Ovary (tissue), 10 donors: ENCODE measurements at places on chromosomes 3 and 15. TPM values are rescaled to one million over a fixed set of nuclear protein-coding genes. Genes with fewer than 3 reads are reported as not detected.

GRCh38 chr15:74431645-74432044 is 2.1 kb downstream of the SEMA7A start:
- DNase-seq: no peak

DNA sequence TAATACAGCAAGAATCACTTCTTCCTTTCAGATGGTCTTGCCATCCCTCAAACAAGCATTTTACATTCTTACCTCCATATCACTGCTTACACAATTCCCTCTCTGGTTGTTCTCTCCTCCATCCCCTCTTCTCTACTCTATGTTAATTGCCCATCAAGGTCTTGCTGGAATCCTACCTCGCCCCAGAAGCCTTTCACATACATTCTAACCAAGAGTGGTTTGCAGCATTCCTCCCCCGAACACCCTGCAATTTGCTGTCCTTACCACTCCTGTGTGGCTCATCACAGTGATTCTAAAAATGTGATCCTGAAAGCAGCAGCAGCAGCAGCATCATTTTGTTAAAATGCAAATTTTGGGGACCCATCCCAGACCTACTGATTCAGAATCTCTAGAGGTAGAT is 30.6 kb downstream of the TNIK start:
- DNase-seq: no peak

DNA sequence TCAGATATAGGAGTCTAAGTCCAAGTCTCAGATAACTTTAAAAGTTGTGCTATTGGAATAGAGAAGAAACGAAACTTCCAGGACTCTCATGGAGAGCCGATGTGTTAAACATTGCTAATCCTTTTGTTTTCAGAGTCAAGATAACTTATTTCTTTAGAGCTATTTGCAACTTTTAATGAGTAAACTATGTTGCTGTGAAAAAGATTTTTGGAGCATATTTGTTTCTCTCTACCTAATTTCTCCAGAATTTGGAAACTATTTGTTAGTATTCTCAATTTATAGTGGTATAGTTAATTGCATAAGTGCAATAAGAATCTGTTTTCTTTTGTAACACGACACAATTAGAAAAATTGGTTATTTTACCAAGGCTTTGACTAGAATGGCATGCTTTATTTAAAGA is 588.9 kb downstream of the NTRK3 start:
- no peak for DNase-seq

DNA sequence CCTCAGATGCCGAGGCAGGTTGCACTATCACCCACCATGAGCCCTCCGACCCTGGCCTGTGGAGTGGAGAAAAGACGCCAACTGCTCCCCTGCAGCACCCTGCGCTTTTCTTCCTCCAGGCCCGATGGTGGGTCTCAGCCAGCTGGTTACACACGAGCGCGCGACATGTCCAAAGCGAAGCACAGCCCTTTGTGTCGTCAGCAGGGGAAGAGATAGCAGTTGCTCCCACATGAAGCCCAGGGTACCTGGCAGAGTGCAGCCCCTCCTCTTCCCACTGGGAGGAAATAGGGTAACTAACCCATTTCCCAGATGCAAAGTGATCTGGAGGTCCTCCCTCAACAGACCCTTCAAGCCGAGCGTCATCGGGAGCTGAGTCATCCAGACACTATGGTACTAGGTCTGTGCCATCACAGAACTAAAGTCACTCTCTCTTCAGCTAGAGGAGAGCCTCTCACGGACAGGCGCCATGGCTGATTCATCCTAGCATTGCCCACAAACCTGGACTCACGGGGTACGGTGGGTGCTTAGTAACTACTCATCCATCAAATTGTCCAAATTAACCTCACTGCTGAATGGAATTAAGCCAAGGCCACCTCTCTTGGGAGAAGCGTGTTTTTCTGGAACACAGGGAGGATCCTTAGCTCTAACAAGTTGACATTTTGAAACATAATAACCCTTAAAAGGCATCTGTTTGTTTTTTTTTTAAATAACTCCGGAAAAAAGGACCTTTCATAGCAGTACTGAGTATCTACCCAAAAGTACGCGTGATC is 45.2 kb upstream of the BDH1 start:
- no peak for DNase-seq

- no peak for DNase-seq
These were observed 5.8 kb downstream of the FMN1 start for GRCh38 chr15:33188641-33189257.

GRCh38 chr15:63572749-63573464 is 24.3 kb upstream of the FBXL22 start:
- no peak for DNase-seq

- DNase-seq: peak; percentile 63
These were observed 19.8 kb downstream of the IL1RAP start for GRCh38 chr3:190533511-190534281.

GRCh38 chr3:190562866-190563510 is 49.1 kb downstream of the IL1RAP start:
- no peak for DNase-seq

DNA sequence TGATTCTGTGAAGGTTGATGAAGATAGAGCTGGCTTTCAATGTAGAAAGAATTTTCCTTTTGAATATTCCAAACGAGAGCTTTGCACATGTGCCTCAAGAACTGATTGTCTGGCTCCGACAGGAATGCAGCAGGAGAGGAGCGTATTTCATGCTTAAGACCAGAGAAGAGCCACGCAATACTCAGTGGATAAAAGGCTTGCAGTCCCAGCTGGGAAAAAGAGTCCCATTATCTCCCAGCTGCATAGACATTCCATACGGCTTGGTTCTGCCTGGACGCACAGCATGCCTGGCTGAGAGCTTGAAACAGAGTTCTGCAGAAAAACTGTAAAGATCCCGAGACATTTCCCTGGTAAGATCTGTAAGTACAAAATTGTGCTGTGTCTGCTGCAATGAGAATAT is at the start of gene CNTN6:
CNTN6 (plus strand) TSS at position 254 of the 400 bp plus-strand sequence. CDS start 54,985 bp downstream, outside the sequence.
- no peak for DNase-seq

DNA sequence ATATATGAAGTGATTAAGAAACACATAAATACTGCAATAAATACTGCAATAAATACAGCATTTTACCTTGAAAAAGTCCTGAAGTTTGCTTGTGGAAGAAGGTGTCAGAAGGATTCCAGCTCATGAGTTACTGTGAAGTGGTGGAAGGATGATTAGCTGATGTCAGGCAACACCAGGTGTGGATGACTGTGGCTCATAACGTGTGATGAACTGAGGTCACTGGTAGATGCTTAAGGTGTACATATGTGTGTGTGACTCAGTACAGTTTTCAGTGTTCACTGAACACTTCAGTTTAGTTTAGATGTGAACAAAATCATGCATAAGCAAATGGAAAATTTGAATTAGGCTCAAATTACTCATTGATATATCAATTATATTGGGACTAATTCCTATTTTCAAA is 1045.0 kb downstream of the NTRK3 start:
- no peak for DNase-seq

GRCh38 chr15:66673410-66674322 is 28.4 kb upstream of the SMAD6 start:
- DNase-seq: no peak

DNA sequence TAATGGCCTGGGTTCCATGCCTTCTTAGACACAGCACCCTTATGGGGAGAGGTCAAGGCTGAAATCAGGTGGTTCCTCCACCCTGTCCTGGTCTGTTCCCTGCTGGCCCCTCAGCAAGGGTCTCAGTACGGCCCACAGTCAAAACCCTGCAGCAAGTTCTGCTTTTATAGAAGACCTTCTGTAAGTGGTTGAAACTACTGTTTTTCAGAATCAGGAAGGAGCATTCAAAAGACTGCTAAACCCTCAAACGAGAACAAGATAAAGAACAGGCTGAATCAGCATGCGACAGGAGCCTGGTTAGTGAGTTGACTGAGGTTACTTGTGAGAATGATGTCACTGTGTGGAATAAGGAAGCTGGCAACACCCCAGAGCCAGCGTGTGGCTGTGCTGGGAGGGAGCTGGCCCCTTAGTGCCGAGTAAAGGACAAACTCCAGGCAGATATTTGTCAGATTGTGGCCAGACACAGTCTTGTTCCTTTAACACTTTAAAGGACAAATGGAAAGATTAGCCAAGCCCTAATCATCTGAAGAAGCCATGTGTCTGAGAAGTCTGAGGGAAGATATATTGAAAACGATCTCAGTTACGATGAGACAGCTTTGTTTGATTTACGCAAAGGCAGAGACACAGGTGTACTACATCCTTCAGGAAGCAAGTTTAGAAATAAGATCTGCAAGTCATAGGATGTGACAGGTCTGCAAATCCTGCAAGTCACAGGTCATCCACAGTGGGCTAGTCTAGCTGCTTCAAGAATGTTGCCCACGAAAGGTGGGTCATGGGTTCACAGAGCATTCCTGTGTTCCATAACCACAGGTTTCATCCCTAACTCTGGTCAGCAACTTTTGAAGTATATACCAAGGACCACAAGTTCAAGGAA is 54.0 kb downstream of the B3GNT5 start:
- DNase-seq: no peak

GRCh38 chr15:67917636-67918035 is 77.8 kb upstream of the RNU6-1 start:
- no peak for DNase-seq

DNA sequence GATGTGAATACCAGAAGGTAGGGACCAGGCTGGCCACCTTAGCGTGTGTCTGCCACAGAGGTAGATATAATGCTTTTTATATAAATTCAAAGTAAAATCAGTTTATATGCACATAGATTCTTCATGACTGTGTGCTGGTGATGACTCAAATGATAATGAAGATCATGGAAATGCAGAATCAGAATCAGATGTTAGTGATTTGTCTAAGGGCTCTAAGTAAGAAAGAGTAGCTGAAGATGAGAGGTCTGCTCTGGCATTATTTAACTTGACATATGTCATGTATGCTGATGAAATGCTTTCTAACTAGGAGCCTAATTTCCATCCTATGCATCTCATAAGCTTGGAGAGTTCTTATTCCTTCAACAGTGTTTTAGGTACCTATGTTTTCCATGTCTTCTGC is 50.3 kb upstream of the DPH6 start:
- no peak for DNase-seq

DNA sequence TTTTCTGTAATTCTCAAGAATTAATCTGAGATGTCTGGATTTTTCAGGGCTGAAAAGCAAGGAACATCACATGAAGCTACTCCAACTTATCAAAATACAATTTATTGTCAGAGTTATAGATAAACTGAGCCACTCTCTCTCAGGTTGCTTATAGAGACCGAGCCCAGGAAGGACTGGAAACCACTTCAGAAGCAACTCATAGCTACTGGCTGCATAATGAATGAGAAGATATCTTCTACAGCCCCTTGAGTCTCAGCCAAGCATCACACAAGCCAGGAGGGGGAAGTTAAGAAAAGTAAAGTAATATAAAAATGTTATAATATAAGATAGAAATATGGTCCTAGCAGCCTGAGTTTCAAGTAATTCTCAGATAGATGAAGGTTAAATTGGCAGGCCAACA is 186.0 kb downstream of the TNIK start:
- no peak for DNase-seq

- DNase-seq: no peak
These were observed 6.0 kb upstream of the TMEM87A start for GRCh38 chr15:42279234-42279723.

GRCh38 chr3:72601060-72601459 is 247.2 kb downstream of the SHQ1 start:
- no peak for DNase-seq

GRCh38 chr15:36738817-36739216 is 159.4 kb downstream of the CDIN1 start:
- DNase-seq: no peak

DNA sequence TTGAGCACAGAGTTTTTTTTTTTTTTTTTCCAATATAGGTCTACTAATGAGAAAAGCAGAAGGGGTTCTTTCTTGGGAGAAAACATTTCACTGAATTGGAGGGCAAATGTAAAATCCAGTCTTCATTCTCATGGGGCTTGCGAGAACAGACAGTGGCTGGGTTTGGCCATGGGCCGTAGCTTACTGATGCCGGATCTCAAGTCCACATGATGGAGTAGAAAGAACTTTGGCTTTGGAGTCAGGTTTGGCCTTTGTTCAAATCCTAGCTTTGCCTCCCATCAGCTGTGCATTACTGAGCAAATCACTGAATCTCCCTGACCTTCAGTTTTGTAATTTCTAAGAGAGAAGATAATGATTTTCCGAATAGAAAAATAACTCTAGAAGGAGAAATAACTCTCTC is 59.7 kb downstream of the LMCD1 start:
- DNase-seq: peak; percentile 59

- no peak for DNase-seq
These were observed 7.3 kb upstream of the FURIN start for GRCh38 chr15:90860942-90861675.

Gene CACNA1D
- polyA plus RNA-seq: 2.2 TPM

Gene NCK1
- 27.6 TPM for polyA plus RNA-seq

Gene FILIP1L
- polyA plus RNA-seq: 78.7 TPM

Gene CCDC50
- polyA plus RNA-seq: 74.1 TPM

Gene NAALADL2
- polyA plus RNA-seq: 2.3 TPM

Gene ZNF639
- 32.7 TPM for polyA plus RNA-seq

Gene GREM1
- 0.69 TPM for polyA plus RNA-seq

Gene THSD4
- 13.7 TPM for polyA plus RNA-seq

Gene STAB1
- polyA plus RNA-seq: 21.4 TPM

Gene IL1RAP
- 7.8 TPM for polyA plus RNA-seq

Gene PARP6
- polyA plus RNA-seq: 51.5 TPM

Gene IMPG2
- polyA plus RNA-seq: 0.06 TPM
